ENCODE measurements at places on chromosomes 16 and 17.

- H3K36me3 ChIP-seq: no peaks in the 10 kb centered on the region
- no peak for DNase-seq
- H3K4me3 ChIP-seq: no peak overlapping the region
- no peaks in the 10 kb centered on the region for H3K4me1 ChIP-seq
These were observed 111.7 kb downstream of the CDH11 start for GRCh38 chr16:65010125-65010524.

- no peak for DNase-seq
- H3K4me1 ChIP-seq: no peaks in the 10 kb centered on the region
- no peaks in the 10 kb centered on the region for H3K27me3 ChIP-seq
- H3K36me3 ChIP-seq: no peaks in the 10 kb centered on the region
These were observed 352.9 kb downstream of the TMEM114 start for GRCh38 chr16:8237452-8237851.

DNA sequence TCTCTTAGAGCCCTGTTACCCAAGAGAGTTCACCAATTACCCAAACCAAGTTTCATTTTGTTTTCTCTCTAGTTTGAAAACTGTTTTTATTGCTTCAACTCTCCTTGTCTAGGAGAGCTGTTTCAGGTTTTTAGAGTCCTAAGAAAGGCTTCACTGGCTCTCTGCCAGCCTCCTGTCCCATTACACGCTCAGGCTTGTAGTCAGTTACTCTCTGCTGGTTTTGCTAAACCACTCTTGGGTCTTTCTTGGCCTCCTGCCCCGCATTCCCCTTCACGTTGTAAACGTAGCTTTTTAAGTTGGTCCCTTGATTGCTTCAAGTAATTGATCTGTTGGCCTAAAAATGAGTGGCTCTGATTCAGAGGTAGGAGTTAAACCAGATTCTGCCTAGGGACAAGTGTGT is 529.1 kb downstream of the MAF start:
- H3K27me3 ChIP-seq: peaks cover 9% of the 10 kb centered on the region
- peaks cover 19% of the 10 kb centered on the region for H3K4me1 ChIP-seq
- H3K27ac ChIP-seq: no peak overlapping the region
- DNase-seq: no peak
- no peaks in the 10 kb centered on the region for H3K36me3 ChIP-seq

DNA sequence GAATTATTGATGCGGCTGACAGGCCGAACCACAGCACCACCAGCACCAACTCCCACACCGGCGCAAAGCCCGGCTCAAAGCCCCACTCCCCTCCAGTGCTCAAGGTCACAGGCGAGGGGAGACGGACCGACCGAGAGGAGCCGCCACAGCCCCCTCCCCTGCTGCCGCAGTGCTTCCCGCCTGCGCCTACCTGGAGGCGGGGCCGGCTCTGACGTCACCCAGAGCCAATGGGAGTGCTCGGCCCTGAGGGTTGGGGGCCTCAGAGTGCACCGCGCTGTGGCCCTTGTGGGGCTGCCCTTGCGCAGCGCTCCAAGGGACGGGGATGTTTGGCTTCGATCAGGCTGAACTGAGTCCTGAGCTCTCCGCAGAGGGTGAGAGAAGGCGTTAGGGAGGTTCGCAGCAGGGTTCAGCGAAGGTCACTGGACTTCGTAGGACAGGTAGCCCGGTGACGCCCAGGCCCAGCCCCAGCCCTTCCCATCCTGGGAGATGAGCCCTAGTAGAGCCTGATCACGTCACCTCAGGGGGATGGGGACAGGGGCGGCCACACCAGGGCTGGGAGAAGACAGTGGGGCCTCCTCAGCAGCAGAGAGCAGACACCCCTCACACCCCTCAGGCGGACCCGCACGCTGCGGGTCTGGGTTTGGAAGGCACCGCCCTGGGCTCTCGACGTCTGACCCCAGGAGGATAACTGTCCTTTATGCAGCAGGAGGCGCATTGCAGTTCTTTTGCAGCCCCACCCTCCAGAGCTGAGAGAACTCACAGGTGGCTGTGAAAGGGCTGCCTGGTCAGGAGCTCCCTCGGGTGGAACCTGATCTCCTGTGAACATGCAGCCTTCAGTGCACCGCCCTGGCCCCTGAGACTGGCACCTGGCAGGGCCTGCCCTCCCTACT is 1.5 kb downstream of the NDRG4 start:
- H3K27me3 ChIP-seq: peaks cover 17% of the 10 kb centered on the region
- DNase-seq: peak; percentile 38
- H3K4me1 ChIP-seq: peaks cover 6% of the 10 kb centered on the region
- no peaks in the 10 kb centered on the region for H3K36me3 ChIP-seq
- no peak overlapping the region for H3K27ac ChIP-seq

GRCh38 chr17:8846768-8847211 is 20.7 kb downstream of the PIK3R6 start:
- H3K4me1 ChIP-seq: peaks cover 32% of the 10 kb centered on the region
- H3K27me3 ChIP-seq: no peaks in the 10 kb centered on the region
- no peak overlapping the region for H3K4me3 ChIP-seq

DNA sequence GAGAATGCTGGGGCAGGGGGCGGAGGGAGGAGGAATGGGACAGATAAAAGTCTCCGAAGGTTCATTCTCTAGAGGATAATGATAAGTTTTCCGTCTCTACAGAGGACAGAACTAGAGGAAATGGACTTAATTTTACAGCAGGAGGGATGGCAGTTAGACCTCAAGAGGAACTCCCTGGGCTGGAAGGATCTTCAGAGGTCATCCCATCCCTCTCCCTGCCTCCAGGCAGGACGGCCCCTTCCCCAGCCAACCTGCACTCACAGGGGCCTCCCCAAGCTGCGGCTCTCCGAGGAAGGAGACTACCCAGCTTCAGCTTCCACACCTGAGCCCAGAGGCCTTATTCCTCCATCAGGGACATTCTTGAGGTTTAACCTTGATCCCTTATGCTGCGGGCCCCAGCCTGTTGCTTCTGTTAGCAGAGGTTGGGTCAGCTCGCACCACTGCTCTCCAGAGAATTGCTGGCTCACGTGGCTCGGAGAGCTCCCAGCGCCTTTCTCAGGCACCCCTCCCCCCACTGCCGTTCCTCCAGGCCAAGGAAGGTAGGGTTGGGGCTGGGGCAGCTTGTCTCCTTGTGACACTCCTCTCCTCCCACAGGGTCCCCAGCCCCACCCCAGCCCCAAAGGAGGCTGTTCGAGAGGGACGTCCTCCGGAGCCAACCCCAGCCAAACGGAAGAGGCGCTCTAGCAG is 8.5 kb downstream of the ELOB start:
- no peak overlapping the region for H3K4me3 ChIP-seq
- H3K27ac ChIP-seq: no peak overlapping the region
- no peaks in the 10 kb centered on the region for H3K27me3 ChIP-seq
- DNase-seq: no peak

DNA sequence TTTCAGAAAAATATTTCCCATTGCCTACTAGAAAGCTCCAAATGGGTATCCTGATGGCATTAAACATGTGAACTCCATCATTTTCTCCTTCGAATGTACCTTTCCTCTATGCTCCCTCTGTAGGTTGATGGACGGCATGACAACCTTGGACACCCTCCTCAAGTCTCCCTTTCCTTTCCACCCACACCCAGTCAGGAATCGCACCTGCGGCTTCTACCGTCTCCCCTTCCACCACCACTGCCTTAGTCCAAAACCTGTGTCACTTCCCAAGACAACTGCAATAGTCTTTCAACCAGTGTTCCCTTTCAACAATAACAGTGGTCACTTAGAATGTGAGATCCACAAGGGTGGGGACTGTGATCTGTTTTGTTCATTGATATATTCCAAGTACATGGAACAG is 233.1 kb upstream of the AXIN2 start:
- H3K27ac ChIP-seq: no peak overlapping the region
- H3K4me3 ChIP-seq: no peak overlapping the region
- no peak for DNase-seq
- peaks cover 4% of the 10 kb centered on the region for H3K27me3 ChIP-seq

DNA sequence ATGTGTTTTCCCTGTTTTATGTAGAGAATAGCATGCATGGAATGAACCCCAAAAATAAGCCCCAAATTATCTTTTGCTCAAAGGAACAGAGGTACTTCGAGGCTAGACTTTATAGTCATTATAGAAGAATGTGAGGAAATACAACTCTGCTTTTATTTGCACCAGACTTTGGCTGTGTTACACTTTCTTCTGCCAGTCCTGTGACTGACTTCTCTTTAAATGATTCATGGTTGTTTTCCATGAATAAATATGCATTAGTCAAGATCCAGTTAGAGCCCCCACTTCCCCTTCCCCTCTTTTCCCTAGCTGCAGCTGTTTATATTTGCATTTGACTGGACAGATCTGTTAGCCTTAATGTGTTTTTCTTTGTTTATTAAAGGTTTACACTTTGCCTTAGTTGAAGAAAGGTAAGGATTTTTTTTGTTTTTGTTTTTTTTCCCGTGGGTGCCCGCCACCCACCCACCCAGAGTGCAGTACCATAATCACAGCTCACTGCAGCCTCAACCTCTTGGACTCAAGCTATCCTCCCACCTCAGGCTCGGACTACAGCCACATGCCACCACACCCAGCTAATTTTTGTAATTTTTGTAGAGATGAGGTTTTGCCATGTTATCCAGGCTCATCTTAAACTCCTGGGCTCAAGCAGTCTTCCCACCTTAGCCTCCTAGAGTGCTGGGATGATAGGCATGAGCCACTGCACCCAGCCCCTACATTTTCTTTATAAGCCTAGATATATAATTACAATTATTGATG is 152.6 kb downstream of the CYB561 start:
- peaks cover 9% of the 10 kb centered on the region for H3K4me1 ChIP-seq
- H3K27ac ChIP-seq: no peak overlapping the region
- H3K4me3 ChIP-seq: no peak overlapping the region
- DNase-seq: no peak

GRCh38 chr17:38590988-38591758 is 14.6 kb downstream of the SRCIN1 start:
- peak overlapping the region; percentile 41 for H3K27ac ChIP-seq
- no peaks in the 10 kb centered on the region for H3K36me3 ChIP-seq
- H3K27me3 ChIP-seq: peaks cover 77% of the 10 kb centered on the region
- H3K4me1 ChIP-seq: peaks cover 50% of the 10 kb centered on the region
- peak; percentile 38 for DNase-seq
- H3K4me3 ChIP-seq: no peak overlapping the region

GRCh38 chr17:2935632-2936031 is 127.8 kb downstream of the OR1D5 start:
- H3K27me3 ChIP-seq: peaks cover 6% of the 10 kb centered on the region
- H3K4me3 ChIP-seq: no peak overlapping the region
- H3K36me3 ChIP-seq: no peaks in the 10 kb centered on the region
- no peak overlapping the region for H3K27ac ChIP-seq
- no peaks in the 10 kb centered on the region for H3K4me1 ChIP-seq

DNA sequence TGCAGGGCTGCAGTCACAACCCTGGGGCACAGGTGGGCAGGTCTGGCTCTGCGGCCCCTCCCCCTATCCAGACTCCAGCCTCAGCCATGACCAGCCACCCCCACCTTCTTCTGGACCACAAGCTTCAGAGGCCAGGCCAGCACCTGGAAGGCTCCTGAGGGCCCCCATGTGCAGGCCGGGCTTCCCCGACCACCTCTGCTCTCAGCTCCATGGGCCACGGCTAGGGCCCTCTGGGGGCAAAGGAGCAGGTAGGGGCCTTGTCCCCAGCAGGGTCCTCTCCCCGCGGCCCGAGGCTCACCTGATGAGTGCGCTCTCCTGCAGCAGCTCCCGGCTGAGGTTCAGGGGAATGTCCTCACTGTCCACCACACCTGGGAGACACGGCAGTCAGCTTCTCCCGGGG is 16.9 kb downstream of the DNASE1 start:
- H3K27ac ChIP-seq: no peak overlapping the region
- H3K27me3 ChIP-seq: no peaks in the 10 kb centered on the region
- H3K4me1 ChIP-seq: peaks cover 30% of the 10 kb centered on the region
- peaks cover 49% of the 10 kb centered on the region for H3K36me3 ChIP-seq
- no peak for DNase-seq

- H3K4me1 ChIP-seq: no peaks in the 10 kb centered on the region
- H3K27me3 ChIP-seq: peaks cover 3% of the 10 kb centered on the region
- no peak overlapping the region for H3K27ac ChIP-seq
- H3K36me3 ChIP-seq: no peaks in the 10 kb centered on the region
These were observed 1.2 kb downstream of the TNFRSF17 start for GRCh38 chr16:11966173-11966572.

DNA sequence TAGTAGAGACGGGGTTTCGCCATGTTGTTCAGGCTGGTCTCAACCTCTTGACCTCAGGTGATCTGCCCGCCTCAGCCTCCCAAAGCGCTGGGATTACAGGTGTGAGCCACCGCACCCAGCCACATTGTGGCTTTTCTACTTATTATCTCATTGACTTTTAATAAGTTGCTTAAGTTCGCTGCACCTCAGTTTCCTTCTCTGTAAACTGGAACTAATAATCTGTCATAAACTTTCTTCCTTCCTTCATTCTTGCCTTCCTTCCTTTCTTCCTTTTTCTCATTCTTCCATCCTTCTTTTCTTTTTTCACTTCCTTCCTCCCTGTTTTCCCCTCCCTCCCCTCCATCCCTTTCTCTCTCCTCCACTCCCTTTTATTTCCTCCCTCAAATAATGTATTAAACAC is 192.2 kb downstream of the MAF start:
- H3K4me1 ChIP-seq: peaks cover 5% of the 10 kb centered on the region
- no peak overlapping the region for H3K4me3 ChIP-seq
- no peaks in the 10 kb centered on the region for H3K36me3 ChIP-seq
- H3K27me3 ChIP-seq: peaks cover 4% of the 10 kb centered on the region
- no peak for DNase-seq

DNA sequence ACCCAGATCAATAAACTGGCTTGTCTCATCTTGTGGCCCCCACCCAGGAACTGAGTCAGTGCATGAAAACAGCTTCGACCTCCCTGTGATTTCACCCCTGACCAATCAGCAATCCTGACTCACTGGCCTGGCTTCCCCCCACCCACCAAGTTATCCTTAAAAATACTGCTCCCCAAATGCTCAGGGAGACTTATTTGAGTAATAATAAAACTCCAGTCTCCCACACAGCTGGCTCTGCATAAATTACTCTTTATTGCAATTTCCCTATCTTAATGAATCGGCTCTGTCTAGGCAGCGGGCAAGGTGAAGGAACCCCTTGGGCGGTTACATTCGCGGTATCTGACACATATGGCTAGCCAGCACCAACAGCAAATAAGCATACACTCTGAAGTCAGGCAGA is 9.8 kb upstream of the RABEP1 start:
- DNase-seq: no peak
- no peaks in the 10 kb centered on the region for H3K36me3 ChIP-seq
- H3K4me3 ChIP-seq: no peak overlapping the region

DNA sequence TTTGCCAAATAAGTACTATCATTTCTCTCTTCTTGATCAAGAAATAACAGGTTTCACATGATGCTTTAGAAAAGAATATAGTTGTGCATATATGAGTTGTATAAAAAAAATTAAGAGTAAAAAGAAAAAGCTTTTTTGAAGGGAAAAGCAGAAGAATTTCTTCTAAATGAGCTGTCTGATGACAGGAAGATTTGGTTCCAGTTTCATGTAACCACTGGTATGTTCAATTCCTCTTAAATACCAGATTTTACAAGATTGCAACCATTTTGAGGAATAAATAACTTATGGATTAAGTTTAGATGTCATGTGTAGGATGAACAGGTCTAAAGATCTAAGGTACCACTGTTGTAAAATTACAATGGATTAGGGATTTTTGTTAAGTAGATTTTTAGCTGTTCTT is 45.0 kb downstream of the VMP1 start:
- H3K4me1 ChIP-seq: peaks cover 47% of the 10 kb centered on the region
- no peak for DNase-seq
- H3K36me3 ChIP-seq: peaks cover 22% of the 10 kb centered on the region
- no peak overlapping the region for H3K4me3 ChIP-seq
- peak overlapping the region; percentile 70 for H3K27ac ChIP-seq
- H3K27me3 ChIP-seq: no peaks in the 10 kb centered on the region

Data from activated CD8-positive, alpha-beta T cell treated with anti-CD3 and anti-CD28 coated beads, Interleukin-2, amount 10 ng/mL, durations not matched to agents 7 days and 5 days (primary cell).